ENCODE measurements at places on chromosomes 3 and 15. TPM values are rescaled to one million over a fixed set of nuclear protein-coding genes. Genes with fewer than 3 reads are reported as not detected.

Gene GRK7
- total RNA-seq = not detected

Gene ECE2
- total RNA-seq = not detected

Gene CMC1
- total RNA-seq = 23.6 TPM

Gene ZNF654
- 16.6 TPM for total RNA-seq
